Aorta (tissue), 5 donors: ENCODE measurements at places on chromosomes 1 and 21. TPM values are rescaled to one million over a fixed set of nuclear protein-coding genes. Genes with fewer than 3 reads are reported as not detected.

CD48 gene
- 6.8 TPM for total RNA-seq

CD244 gene
- 0.36 TPM for total RNA-seq

GIPC2 gene
- total RNA-seq = 2.8 TPM

CRYBG2 gene
- total RNA-seq = 0.27 TPM

F13B gene
- not detected for total RNA-seq

TMEM51 gene
- total RNA-seq = 5.1 TPM

DNA sequence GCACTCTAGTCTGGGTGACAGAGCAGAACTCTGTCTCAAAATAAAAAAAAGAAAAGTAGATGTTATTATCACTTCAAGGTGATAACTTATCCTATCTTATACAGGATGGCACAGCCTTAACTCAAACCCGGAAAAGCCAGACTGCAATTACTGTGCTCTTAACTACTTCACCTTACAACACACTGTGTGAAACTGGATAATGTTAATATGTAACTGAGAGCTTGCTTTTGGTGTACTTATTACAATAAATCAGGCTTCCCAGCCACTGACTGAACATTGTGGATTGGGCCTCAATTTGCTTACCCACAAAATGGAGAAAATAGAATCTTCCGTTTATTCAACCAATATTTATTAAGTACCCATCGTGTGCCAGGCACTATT, 1.4 kb downstream of the ORC1 start:
- H3K36me3 ChIP-seq = no peaks in the 10 kb centered on the region
- DNase-seq = no peak
- H3K4me1 ChIP-seq = no peaks in the 10 kb centered on the region
